ENCODE measurements at places on chromosomes 5 and 9.

- DNase-seq = peak; percentile 45
These were observed 36.7 kb upstream of the ARRDC3 start for GRCh38 chr5:91419571-91420537.

DNA sequence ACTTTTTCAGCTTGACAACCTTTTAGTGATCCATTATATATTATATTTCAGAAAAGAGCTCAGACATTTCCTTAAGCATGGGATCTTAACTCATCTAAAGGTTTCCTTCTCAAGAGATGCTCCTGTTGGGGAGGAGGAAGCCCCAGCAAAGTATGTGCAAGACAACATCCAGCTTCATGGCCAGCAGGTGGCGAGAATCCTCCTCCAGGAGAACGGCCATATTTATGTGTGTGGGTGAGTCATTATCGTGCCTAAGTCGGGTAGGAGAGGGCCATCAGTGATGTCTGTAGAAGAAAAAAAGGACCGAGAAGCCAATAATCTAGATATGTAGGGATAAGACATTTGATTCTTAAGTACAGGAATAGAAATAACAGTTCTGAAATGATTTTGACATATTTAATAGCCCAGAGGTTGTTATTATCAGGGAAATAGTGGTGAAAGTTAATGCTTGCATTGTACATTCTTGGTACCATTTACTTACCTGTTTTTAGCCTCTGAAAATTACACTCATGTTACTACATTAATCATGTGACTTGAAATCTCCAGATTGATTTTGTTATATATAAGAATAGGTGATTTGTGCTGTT lies 28.2 kb downstream of the MTRR start:
- no peak for DNase-seq

- DNase-seq = peak; percentile 42
These were observed 116.4 kb downstream of the GADD45G start for GRCh38 chr9:89721176-89721700.

GRCh38 chr9:135813671-135814290 lies 93.6 kb downstream of the CAMSAP1 start:
- no peak for DNase-seq

- no peak for DNase-seq
These were observed 173.2 kb downstream of the DAB2IP start for GRCh38 chr9:121824651-121825030.

GRCh38 chr5:59543821-59544442 lies 349.6 kb downstream of the PDE4D start:
- peak; percentile 65 for DNase-seq

DNA sequence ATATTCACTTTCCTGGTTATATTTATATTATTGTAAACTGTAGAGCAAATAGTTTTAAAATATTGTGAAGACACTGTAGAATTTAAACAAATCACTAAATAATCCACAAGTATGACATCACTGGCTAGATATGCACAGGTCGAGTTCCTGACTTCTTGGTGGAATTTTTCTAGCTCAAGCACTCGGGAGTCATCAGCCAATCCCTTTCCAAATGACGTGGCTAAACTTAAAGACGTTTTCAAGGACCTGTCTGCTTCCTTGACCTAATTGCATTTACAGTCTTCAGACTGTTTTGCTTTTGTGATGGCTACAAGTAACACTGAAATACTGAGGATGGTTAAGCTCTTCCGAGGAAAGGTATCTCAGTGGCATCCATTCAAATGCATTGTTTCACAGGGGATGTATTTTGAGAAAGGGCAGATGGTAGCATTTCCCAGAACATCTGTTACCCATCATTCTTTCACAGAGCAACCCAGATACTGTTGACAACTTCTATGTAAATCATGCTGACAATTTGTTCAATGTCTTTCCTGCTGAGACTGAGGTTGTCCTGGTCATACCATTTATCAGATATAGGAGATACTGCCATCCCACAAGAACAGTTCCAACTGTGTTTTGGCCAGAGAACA lies 262.8 kb downstream of the CDH10 start:
- DNase-seq = no peak

DNA sequence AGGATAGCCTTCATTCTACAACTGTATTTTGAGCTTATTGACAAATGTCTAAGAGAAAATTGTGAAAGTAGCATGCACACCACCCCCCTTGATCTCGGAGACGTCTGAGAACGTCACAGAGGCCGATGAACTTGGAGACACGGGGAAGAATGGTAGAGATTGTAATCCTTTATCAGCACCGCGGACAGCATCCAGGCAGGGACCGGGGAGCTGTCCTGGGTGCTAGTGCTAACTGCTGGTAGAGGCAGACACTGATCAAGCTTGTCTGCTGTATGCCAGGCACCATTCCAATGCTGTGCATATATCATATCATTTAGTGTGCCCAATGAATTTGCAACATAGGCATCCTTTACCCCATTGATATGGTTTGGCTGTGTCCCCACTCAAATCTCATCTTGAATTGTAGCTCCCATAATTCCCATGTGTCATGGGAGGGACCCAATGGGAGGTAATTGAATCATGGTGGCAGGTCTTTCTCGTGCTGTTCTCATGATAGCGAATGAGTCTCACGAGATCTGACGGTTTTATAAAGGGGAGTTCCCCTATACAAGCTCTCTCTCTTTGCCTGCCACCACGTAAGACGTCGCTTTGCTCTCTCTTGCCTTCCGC lies 98.8 kb downstream of the LHX2 start:
- no peak for DNase-seq

DNA sequence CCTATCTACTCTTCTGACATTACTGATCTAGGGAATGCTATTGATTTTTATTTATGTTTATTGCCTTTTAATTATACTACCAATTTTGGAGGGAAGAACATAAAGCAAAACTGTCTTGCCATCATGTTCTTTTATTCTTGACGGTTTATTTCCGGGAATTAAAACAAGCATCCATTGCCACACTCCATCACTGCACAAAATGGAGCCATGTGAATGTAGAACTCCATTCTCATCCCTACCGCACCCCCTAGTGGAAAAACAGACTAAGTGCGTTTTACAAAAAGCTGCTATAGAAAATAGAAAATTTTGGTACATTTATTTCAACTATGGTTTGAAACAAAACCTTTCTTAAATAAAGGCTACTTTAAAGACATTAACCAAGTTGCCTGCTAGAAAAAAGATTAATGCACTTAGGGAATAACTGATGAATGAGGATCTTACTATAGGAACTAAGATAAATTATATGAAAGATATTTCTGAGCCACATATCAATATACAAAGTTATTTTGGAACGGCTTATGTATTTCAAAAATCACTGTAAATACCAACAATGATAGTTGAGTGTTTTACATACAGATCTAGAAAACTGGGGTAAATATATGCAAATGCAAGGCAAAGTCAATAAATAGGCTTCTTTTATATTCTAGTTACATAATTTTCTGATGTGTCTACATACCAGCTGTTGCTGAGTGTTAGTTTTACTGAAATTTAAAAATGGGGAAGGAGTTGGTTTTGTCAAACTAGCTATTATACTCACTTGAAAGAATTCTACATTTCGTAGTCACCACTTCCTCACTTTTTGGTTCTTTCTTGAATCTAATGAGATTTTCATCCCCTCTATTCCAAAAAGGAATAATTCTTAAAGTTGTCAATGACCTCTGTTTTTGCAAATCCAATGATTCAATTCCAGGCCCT lies 26.5 kb downstream of the OXCT1 start:
- DNase-seq = peak; percentile 62

- DNase-seq = peak; percentile 4
These were observed 232.8 kb upstream of the ZNF608 start for GRCh38 chr5:124979251-124979650.

DNA sequence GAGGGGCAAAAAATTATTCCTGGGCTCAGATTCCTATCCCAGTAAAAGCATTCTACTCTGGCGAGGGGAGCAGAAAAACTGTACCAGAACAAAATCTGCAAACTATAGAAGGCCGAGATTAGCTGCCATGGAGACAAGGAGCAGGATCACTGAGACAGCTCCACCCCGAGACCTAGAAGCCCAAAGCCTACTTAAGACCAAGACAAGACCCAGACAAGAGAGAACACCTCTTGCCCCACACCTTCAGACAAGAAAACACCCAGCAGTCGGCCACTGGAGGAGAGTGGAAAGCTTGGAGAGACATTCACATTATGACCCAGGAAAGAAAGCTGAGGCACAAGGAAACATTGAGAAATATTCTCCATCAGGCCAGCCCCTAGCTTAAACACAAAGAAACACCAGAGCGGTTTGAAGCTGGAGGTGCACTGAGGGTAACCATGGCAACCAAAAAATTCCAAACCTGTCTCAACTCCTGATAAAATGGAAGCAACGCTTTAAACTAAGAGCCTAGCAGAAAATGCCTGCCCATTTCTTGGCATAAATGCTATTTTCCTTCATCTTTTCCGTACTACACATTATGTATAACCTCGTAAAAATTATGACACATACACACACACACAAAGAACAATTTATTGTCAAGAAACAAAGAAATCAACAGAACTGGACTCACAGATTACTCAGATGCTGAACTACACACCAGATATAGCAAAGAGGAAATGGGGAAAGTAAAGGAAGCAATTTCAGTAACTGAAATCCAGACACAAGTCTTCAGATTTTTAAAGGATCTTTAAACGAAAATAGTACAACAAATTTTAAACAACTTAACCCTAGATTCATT lies 53.8 kb upstream of the FTMT start:
- DNase-seq = no peak

- no peak for DNase-seq
These were observed 4.4 kb downstream of the ABL1 start for GRCh38 chr9:130839132-130840111.

DNA sequence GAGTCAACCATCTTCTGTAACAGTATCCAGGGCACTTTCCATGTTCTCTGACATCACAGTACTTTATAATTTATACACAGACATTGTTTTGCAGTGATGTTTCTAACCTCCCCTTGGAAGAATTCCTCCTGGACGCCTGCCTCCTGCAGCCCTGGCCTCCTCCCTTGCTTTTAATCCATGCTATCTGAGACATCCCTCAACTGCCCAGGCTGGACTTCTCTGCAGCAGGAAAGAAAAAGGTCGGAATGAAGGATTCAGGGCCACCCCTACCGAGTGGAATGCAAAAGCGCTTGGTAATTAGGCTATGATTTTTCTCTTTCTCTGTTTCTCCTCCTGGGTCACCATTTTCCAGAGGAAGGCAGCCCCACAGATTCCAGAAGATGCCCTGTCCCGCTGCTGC lies 47.0 kb upstream of the SHC3 start:
- DNase-seq = no peak

GRCh38 chr9:132993511-132993939 lies 15.0 kb downstream of the GFI1B start:
- no peak for DNase-seq

DNA sequence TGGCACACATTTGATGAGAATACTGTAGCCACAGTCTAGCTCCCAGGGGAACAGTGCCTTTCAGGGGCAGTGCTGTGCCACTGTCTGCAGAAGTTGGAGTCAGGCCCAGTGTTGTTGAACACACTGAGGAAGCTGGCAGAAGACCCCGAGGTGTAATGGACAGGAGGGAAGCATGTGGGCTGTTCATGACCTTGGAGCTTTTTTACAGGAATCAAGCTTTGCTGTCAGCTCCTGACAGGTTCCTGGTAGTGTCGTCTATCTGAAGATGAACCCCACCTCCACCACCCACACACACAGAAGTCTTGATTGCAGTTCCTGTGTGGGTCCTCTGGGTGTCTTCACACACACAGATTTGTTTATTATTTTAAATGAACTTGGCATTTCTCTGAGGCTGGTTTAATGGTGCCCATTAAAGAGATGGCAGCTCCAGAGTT lies 40.3 kb upstream of the TNFAIP8 start:
- no peak for DNase-seq

- DNase-seq = peak; percentile 13
These were observed 44.6 kb upstream of the TMC1 start for GRCh38 chr9:72476617-72477437.

DNA sequence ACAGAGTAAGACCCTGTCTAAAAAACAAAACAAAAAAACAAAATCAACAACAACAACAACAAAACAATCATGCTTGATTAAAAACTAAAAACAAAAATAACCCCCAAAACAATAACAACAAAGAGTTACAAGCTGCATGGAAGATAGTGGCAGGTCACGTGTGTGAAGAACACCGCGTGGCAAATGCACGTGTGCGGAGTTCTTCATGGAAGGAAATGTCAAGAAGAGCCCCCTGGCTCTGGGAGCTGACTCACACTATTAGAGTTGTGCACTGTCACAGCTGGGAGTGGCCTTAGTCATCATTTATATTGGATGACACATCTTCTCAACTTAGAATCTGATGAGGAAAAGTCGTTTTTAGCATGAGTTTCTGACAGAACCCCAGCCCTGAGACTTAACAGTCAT lies 110.5 kb downstream of the JMY start:
- DNase-seq = no peak

DNA sequence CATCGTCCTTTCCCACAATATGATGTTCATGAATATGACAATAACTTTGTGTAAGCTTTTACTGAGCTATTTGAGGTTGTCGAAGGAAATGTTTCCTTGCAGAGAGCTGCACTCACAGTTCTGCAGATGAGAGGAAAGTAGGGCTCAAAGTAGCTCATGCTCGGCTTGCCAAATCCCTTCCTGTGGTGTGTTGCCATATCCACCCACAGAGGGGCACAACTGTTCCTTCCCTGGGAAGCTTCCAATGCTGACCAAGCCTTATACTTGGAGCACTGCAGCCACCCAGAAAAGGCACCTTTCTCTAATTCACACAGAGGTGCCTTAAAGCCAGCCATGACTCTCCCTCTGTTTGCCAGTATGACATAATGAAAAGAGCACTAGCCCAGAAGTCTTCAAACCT lies 390.3 kb downstream of the CAAP1 start:
- DNase-seq = no peak

- no peak for DNase-seq
These were observed 73.4 kb upstream of the DNAH5 start for GRCh38 chr5:14017904-14018303.

Measured in NCI-H510A treated with DMSO at 0.1 percent for 48 hours (cell line).